ENCODE measurements at places on chromosomes 12 and 14.

DNA sequence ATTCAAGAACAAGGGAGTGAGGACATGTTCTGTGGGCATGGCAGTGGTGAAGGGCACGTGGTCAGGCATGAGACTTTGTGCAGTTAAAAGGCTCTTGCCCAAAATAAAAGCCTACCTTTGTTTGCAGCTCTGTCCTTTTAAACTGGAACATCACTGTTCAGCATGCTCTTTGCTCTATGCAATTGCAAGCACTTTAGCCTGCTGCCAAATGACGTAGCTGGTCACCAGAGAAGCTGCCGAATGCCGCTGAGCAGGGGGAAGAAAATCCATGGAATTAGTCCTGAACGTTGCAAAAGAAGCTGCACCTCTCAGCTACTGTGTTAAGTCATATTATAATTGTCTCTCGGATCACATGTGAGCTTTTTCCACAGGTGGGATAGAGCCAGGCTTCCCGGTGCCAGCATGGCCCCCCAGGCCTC, 176.3 kb upstream of the DIO2 start:
- no peak overlapping the region for H3K27ac ChIP-seq
- H3K27me3 ChIP-seq, result no peaks in the 10 kb centered on the region
- H3K4me1 ChIP-seq, result no peaks in the 10 kb centered on the region
- no peak overlapping the region for H3K4me3 ChIP-seq
- DNase-seq, result no peak
- H3K36me3 ChIP-seq, result no peaks in the 10 kb centered on the region

- no peaks in the 10 kb centered on the region for H3K36me3 ChIP-seq
- DNase-seq, result no peak
- H3K27me3 ChIP-seq, result peaks cover 3% of the 10 kb centered on the region
- H3K27ac ChIP-seq, result no peak overlapping the region
Measured at GRCh38 chr12:26157001-26157400, 32.2 kb upstream of the BHLHE41 start.

GRCh38 chr14:103137689-103138300, 14.5 kb downstream of the TNFAIP2 start:
- H3K4me1 ChIP-seq, result no peaks in the 10 kb centered on the region
- no peak for DNase-seq
- H3K27ac ChIP-seq, result no peak overlapping the region
- H3K27me3 ChIP-seq, result peaks cover 8% of the 10 kb centered on the region

DNA sequence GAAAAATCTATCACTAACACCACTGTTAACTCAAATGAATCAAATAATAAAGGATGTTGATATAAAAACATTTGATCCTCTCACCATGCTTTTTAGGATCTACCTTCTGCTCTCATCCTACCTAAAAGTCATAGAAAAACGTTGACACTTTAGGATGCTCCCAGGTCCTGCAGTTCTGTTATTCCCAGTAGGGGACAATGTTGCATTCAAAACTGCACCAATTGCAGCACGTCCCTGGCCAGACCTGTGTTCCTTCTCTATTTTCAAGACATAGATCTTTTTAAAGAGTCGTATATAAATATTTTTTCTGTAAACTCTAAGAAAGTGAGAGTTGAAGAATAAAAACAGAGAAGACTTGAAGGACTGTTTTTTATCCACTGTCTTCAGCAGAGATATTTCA, 8.8 kb downstream of the AICDA start:
- no peaks in the 10 kb centered on the region for H3K36me3 ChIP-seq
- DNase-seq, result no peak
- peaks cover 4% of the 10 kb centered on the region for H3K27me3 ChIP-seq
- H3K4me1 ChIP-seq, result no peaks in the 10 kb centered on the region
- H3K27ac ChIP-seq, result no peak overlapping the region

- no peaks in the 10 kb centered on the region for H3K4me1 ChIP-seq
- no peaks in the 10 kb centered on the region for H3K36me3 ChIP-seq
- H3K27me3 ChIP-seq, result no peaks in the 10 kb centered on the region
- peak; percentile 32 for DNase-seq
- H3K27ac ChIP-seq, result no peak overlapping the region
Measured at GRCh38 chr14:92756446-92756845, 8.0 kb upstream of the LGMN start.

DNA sequence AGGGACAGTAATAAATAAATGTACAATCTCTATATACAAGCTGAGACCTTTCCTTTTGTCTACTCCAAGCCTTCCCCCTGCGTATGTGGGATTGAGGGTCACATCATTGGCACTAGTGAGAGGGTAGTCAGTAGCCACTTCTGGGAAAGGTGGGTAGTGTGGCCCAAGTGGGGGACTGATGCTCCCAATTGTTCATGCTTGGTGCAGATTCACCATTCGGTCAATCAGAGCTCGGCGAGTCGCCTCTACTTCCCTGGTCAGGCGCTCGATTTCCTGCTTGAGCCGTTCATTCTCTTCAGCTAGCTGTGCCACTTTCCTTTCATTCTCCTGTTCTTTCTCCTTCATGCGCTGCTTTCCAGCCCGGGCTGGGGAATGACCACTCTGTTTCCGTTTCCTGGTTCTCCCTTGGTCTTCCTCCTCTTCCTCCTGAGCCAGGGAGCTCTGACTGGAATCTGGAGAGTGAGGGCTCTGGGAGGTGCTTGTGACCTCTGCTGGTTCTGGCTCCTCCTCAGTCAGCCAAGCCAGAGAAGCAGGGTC, 3.6 kb downstream of the DDIT3 start:
- no peaks in the 10 kb centered on the region for H3K27me3 ChIP-seq
- H3K27ac ChIP-seq, result no peak overlapping the region
- H3K36me3 ChIP-seq, result peaks cover 64% of the 10 kb centered on the region

DNA sequence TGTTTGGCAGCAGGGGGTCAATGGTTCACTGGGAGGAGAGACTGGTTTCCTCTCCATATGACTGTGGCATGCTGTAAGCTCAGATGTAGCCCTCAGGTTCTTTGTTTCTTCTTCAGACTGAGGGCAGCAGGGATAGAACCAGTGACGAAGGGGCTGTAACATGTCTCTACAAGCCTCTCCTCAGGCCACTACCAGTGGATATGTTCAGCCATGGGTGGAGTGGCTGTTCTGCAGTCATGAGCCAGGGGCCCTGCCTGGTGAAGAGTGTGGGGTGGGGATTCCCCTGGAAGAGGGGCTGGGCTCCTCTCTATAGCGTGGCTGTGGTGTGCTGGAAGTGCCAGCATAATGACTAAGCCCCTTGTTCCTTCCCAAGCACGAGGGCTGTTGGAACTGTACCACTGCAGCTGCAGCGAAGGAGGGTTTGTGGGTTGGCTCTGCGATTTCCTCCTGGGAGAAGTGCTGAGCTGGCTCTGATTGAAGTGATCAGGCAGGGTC, 55.8 kb downstream of the CMAS start:
- no peak overlapping the region for H3K27ac ChIP-seq
- H3K27me3 ChIP-seq, result no peaks in the 10 kb centered on the region

All from CD4-positive, alpha-beta T cell (primary cell).